ENCODE measurements at places on chromosomes 3 and 15.
A peak's percentile ranks its signal among the peaks of the same experiment; 100 is the strongest.

- peak; percentile 97 for DNase-seq
These were observed at the start of gene CRELD1 for GRCh38 chr3:9933561-9934234. TSS of gene CRELD1 (plus strand) at chr3:9933834. CDS start at chr3:9934439, 605 bp downstream.

DNA sequence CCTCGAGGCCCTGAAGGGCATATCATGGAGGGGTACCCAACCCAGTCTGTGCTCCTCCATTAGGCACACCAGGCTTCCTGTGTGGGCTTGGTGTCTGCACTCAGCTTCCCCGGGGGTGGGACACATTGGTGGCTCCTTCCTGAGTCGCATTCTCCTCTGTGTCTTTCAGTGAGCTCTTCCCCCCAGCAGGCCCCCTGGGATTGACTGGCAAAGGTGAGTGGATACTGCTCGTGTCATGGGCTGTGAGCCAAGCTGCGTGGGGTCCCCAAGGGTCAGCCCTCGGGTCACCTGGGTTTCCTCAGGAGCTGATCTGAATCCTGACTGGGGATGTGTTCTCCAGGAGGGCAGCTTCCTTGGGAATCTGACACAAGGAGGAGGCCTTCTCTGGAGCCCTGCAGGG is 231.0 kb downstream of the SNRPN start:
- DNase-seq = no peak

DNA sequence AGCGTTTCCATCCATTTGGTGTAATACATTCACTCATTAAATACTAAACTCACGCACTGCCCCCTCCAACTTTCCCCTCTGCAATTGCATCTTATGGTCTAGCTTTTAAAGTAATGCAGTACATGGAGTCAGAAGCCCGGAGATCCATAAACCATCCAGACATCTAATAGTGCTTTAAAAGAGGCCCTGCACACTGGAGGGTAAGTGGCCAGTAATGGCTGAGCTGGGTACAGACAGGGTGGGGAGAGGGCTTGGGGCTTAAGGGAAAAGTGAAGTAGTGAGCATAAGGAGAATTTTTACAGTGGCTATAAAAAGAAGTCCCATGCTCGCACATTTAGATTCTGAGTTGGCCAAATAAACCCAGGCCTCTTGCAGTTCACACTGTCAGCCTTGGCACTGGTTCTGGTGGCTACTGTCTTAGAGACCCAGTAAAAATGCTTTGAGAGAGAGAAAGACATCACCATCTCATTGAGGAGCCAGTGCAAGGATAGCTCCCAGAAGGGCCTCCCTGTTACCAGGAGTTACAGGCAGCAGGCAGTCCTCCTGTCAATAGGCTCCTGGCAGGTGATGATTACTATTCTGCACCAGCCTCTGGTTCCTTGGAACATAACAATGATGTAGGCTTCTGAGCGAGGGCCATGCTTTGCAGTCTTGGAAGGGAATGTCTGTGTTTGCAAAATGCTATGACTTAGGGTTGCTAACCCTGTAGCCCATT is 112.6 kb upstream of the NEO1 start:
- no peak for DNase-seq

DNA sequence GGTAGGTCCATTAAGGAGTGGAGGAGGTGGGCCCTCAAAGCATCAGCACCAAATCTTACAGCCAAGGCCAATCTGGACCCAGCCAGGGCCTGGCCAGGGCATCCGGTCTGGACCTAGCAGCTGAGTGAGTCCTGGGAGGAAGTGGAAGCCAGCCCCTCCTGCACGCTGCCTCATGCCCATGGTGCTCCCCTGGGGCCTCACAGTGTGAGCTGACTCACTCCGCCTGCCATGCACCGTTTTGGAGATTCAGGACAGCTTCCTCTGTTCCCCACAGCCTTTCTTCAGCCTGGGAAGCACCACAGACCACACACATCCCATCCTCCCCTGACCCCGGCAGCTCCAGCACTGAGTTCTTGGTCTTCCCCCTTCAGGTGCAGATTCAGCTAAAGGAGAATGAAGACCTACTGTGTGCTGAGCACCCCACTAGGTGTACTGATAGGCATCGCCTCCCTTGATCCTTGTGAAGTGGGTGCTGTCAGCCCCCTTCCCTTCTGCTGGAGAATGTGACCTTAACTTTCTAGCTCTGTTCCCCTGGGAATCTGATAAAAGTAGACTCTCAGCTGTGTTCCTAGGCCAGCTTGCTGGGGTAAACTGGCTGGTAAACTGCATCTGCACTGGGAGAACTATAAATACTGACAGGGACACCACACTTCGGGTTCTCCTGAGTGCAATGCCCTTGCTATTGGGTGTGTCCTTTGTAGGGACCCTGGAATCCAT is 36.8 kb upstream of the SEC13 start:
- no peak for DNase-seq

- DNase-seq = no peak
These were observed 26.7 kb upstream of the GREM1 start for GRCh38 chr15:32690941-32691688.

- DNase-seq = no peak
These were observed 35.3 kb upstream of the MRPS22 start for GRCh38 chr3:139308560-139308959.

- no peak for DNase-seq
These were observed 71.2 kb upstream of the GOLGA8B start for GRCh38 chr15:34654625-34655024.

DNA sequence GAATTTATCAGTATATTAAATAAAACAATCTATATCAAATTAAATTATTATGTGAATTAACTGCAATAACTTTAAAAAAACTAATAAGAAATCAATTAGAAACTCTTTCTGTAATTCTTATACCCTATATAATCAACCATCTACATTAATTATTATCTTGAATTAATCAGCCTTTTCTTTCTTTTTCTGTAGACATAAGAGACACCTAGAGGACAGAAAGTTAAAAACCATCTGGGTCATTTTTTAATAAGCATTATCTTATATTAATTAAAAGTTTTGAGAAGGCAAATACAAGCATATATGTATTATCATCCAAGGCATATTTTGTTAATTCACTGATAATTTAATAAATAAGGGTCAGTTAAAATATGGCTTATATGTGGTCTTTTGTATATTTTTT is 24.2 kb upstream of the SLC25A26 start:
- no peak for DNase-seq

GRCh38 chr3:10093678-10094077 is 14.4 kb downstream of the FANCD2OS start:
- DNase-seq = no peak

DNA sequence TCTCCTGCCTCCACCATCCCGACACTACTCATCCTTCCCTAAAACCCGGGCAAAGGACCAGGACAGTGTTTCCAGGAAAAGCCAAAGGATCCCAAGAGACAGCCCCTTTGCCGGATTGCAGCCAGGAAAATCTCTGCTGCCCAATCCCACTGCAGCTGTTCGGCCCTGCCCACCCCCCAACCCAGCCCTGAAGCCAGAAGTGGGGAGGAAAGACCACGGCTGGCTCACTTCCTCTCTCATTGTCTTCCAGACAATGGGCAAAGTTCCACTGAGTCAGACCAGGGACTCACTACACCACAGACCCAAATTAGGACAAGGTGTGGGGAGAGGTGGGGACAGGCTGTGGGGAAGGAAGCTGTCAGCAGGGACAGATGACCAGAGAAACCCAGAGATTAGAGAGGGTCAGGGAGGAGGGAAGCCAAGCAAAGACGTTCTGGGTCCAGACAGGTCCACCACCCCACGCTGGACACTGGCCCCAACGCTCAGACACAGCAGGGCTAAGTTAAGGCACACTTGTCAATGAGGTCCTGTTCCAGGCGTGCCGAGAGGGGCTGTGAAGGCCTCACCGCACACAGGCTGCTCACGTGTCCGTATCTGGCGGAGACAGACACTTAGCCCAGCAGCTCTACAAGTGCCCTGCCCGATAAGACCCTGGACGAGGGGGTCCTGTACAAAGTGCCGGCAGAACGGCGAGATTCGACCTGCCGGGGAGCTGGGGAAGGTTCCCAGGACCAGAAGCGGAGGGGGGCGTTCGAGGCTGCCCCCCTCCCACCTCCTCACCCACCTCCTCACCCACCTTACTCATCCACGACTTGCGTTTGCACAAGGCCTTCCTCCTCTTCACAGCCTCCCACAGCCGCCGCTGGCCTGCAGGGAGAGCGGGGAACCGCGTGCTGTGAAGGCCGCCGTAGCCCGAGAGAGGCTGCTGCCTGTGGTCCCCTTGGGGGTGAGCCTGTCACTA is 21.9 kb downstream of the TNK2 start:
- DNase-seq = no peak

DNA sequence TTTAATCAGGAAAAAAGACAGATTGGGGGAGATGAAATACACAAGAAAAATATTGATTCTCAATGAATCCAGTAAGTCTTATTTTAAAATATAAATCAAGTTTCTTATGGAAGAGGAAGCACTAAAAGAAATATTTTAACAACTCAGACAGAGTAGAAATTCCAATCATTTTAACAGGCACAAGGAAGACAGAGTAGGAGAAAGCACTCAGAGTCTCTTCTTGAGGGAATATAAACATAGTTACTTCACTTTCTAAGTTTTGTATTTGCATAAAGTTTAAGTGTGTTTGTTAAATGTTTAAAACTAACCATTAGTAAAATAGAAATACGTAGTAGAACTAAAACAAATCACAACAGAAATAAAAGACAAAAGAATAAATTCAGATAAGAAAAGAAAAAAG is 24.5 kb upstream of the RTP4 start:
- no peak for DNase-seq

DNA sequence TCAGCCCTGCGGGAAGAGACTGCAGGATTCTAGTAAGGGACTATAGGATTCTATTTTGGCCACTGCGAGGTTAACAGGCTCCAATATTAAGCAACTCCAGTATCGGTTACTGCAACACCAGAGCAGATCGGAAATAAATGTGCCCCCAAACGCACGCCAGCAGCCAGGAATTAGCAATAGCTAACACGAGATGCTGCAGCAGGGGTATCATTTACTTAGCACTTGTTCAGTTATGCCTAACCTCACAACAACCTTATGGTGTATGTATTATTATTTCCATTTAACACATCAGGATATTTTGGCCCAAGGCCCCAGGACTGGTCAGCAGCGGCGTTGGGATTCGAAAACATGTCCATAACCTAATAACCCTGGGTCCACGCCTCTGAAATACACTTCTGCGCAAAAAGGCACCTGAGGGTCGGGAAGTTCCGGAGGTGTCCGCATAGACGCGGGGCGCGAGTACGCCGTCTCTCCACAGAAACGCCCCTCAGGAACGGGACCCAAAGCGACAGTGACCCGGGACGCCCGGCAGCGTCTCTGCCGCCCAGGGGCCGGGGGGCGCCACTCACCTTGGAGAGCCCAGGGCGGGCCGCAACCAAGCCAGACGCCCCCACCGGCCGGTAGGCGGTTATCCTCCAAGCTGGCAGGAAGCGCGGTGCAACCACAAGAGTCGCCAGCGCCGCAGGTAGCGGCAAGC is 681 bp downstream of the PIK3CB start:
- DNase-seq = peak; percentile 58

- peak; percentile 30 for DNase-seq
These were observed 60.3 kb downstream of the HEG1 start for GRCh38 chr3:124995460-124995994.

DNA sequence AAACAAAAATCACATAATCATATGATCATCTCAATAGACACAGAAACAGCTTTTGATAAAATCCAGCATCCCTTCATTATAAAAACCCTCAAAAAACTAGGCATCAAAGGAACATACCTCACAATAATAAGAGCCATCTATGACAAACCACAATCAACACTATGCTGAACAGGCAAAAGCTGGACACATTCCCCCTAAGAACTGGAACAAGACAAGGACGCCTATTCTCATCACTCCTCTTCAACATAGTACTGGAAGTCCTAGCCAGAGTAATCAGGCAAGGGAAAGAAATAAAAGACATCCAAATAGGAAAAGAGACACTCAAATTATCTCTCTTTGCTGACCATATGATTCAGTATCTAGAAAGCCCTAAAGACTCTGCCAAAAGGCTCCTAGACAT is 54.9 kb upstream of the SLC12A8 start:
- DNase-seq = no peak

DNA sequence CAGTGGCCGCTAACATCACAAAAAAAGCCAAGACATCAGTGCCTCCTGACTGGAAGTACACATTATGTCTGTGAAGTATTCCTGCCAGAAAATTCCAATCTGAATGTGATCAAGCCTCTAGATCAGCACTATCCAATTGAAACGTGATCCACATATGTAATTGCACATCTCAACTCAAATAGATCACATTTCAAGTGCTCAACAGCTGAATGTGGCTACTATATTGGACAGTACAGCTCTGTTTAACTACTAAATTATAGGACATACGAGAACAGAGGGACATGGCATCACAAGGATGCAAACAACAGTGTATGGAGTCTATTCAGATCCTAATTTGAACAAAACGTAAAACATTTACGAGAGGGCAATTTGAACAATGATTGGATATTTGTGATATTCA is 542 bp upstream of the UBAP1L start:
- DNase-seq = no peak

DNA sequence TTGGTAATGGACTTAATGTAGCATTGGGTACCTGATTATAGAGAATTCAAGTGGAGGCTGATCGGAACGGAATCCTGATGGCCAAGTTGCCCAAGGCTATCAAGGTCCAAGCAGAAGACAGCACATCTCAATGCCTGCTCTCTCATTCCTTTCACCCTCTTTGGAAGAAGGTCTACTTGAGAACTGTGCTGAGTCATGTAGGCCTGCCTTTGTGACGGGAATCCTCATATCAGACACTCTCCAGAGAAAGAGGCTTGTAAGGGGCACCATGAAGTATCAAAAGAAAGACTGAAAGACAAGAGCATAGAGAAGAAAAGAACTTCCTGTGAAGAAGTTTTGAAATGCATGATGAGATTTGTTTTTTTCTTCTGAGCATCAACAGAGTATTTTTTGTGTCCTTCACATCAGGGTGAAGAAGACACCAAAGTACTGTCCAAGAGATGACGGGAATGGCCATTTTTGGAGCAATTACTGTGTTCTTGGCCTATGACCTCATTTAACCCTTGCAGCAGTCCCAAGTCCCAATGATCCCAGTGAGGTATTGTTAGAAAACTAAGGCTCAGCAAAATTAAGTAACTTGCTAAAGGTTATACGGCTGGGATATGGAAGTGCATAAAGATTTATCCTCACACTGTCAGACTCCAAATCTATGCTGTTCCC is 13.2 kb upstream of the LARP6 start:
- no peak for DNase-seq

GRCh38 chr3:42557854-42558253 is 23.9 kb downstream of the SEC22C start:
- DNase-seq = no peak

- DNase-seq = no peak
These were observed 131.8 kb downstream of the MDFIC2 start for GRCh38 chr3:70180664-70181063.

DNA sequence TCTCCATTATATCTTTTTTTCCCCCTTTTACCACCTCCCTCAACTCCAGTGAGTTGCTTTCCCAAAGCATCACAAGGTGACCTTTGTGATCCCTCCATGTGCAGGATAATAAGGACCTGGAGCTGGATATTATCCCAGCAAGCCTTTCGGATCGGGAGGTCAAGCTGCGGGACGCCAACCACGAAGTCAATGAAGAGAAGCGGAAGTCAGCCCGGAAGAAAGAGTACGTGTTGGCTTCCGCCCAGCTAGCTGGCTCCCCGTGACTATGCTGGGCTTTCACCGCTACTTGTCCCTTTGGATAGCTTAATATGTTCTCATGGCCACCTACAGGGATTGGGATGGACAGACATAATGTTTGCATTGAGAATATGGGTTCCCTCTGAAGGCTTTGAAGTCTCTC is 273.7 kb upstream of the UMPS start:
- no peak for DNase-seq
